ENCODE measurements at places on chromosomes 11 and 22.

GRCh38 chr11:17725174-17725573 is 5.8 kb downstream of the MYOD1 start:
- DNase-seq: no peak

DNA sequence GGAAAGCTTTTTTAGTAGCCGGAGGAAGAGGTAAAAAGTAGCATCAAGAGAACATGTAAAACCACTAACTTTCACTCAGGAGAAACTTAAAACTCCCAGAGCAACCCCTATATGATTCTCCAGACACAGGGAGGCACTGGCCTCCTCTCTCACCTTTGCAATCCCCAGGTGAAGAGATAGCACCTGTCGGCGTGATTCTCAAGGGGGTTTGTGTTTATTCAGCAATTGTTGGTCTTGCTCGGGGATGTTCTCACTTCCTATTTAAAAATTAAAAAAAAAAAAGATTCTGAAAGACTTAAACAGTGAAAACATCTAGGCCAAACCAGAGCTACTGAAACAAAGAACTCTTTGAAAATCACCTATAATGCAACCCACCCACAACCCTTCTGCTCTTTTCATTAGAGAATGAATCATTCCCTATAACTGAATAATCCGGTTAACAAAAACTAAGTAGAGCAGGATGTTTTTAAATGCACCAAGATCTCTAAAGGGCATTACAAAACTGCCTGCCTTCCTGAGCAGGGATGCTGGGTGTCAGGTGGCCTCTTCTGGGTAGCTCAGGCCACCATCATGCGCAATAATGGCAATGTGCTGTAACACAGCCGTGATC is 24.9 kb downstream of the DHCR7 start:
- no peak for DNase-seq

DNA sequence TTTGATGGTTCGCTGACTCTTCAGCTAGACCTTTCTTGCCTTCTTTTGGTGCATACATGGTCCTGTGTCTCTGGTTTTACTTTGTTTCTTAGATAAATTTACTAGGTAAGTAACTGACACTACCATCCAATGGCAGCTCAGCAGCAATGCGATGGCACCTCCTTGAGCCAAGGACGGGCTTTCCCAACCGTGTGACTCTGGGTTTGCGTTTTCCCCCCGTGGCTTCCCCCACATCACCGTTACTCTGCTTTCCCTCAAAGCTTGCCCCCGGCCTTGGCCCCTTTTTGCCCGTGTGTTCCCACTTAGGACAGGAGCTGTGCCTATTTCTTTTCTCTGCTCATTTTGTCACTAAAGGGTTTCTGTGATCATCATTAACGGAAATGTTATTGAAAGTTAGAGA is 41.5 kb downstream of the TBC1D22A start:
- no peak for DNase-seq

DNA sequence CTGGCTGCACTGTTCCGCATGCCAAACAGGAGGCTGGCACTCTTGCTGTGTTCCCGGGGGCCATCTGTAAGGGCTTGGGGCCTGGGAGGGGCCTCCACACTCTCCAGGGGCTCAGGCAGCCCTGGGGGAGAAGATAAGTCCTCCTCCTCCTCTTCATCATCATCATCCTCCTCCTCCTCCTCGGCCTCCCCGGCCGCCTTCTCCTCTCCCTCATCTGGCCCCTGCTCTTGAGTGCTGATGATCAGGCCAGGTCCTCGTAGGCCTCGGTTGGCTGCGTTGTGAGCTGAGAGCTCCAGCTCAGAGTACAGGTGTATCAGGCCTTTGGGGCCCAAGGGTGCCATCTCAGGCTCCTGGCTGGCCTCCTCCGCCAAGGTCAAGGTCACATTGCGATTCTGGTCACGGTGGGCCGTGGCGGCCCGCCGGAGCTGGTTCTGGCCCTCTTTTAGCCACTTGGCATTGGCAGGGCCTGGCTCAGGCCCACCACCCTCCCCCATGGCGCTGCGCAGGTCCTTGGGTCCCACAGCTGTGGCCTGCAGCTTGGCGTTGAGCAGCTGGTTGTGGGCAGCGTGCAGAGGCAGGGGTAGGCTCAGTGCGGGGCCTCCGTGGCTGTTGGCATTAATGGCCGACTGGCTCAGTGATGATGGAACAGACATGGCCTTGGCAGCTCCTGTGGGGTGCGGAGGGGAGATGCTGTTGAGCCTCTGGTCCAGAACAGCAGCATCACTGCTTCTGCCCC is 8.0 kb downstream of the APBB1 start:
- no peak for DNase-seq

DNA sequence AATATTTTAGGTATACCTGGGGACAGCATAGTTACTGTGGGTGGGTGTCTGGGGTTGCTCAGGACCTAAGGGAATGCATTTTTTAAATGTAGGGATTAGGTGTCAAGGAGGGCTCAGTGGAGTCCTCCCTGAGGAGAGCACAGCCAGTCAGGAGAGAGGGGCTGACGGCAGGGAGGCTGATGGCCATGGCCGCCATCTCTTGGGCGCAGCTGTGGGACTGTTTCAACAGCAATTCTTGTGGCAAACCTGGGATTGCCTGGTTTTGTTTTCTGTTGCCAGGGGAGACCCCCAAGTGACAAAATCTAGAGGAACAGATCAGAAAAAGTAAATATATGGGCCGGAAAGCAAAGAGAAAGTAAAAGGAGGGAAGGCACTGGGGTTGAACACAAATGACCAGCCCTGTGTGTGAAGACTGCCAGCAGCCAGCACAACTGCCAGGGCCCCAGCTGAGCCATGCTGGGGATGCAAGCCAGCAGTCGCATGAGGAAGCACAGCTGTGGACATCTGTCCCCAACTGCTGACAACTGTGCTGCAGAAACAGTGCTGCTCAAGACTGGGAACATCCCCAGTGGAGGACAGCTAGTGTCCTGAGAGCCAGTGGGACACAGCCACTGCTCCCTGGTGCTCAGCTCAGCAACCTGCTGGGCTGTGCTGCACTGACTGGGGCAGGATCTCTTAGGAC is 10.5 kb downstream of the MIF start:
- peak; percentile 41 for DNase-seq

DNA sequence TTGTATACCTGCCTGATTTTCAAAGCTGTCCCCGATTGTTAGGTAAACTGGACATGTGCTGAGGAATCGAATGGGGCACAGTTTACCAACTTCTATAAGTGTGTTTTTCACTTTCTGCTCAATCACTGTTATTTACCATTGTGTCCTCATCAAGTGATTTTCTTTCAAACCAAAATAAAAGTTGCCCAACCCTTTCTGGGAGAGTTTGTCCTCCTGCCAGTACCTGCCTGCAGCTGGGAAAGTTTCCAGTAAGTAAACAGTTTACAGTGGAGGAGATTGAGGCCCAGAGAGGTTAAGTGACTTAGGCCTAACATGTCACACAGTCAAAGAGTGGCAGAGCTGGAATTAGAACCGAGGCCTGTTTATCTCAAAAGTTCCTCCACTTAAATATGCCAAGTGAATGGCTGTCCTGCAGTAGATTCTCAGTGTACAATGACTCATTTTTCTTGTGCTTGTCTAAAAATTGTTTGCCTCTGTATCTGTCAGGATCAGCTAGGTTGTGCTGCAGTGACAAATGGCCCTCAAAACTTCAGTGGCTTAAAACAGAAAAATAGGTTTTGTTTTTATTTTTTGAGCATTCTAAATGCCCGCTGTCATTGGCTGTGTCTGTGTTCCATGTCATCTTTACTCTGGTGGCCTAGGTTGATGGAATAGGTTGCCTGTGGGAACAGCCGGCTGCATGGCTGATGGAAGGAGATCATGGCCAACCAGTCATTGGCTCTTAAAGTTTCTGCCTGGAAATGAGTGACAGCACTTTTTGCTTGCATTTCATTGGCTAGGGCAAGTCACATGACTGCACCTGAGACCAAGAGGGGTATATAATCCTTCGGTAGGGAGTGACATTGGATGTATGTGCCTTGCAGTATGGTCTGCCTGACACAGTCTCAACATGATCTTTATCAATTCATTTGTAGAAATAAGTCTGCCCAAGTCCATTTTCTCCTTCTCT is 61.8 kb upstream of the CRYBB3 start:
- no peak for DNase-seq

- no peak for DNase-seq
Observed at GRCh38 chr11:12600829-12601228, 73.4 kb upstream of the TEAD1 start.

GRCh38 chr11:110308071-110308470 is 11.7 kb upstream of the RDX start:
- DNase-seq: no peak

DNA sequence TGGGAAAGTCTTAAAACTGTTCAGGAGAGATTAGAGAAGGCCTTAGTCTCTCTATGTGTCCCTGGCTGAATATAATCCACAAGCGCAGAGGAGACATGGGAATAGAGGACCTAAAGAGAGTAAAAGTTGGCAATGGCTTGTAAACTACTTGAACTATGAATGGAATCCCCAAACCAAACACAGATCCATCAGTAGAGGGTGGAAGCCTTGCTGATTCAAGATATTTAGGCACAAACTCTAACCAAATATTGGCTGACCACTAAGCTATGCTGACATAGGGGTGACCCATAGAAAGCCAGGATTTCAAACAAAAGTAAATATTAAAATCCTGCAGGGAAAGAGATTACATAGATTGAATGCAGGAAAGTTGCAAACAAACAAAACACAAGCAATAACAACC is 439.2 kb downstream of the DLG2 start:
- no peak for DNase-seq

DNA sequence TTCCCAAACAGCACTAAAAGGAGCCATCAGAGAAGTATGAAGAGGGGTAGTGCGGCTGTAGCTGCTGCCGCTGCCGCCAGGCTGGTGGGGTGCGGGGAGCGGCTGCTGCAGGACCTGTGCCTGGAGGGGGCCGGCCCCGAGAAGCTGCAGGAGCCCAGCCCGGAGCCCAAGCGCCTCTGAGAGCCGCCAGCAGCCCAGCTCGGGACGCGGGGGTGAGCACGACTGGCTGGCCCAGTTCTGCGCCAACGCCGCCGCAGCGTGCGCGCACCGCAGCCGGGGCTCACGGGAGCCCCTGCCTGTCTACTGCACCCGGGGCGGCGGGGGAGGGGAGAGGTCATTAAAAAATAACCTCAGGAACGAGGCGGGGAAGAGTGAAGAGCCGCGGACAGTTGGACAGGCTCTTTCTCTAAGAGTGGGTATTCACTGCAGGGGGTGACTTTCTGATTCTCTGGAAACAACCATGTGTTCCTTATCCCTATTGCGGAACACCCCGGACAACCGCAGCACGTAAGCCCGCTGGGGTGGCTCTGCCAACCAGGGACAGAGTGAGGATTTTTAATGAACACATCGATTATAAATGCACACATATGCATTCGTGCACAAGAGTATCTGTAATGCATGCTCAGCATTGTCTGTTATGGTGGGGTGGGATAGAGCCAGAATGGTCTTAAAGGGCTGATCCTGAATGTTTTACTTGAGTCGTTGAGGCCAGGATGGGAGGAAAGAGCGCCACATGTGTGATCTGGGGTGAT is 453 bp downstream of the GAS2 start:
- DNase-seq: peak; percentile 60

DNA sequence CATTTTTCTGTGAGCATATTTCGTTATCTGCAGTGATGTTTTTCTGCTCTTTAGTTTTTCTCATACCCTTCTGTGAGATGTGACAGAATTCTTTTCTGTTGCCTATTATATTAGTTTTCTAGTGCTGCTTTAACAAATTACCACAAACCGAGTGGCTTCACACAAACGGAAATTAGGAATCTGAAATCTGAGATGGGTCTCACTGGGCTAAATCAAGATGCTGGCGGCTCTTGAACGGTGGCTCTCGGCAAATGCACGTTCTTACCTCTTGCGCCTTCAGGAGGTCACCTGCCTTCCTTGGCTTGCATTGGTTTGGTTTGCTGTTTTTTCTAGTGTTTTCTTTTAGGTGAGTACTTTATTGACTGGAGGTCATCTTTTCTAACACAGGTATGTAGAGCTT is 13.0 kb downstream of the ZBED4 start:
- no peak for DNase-seq

DNA sequence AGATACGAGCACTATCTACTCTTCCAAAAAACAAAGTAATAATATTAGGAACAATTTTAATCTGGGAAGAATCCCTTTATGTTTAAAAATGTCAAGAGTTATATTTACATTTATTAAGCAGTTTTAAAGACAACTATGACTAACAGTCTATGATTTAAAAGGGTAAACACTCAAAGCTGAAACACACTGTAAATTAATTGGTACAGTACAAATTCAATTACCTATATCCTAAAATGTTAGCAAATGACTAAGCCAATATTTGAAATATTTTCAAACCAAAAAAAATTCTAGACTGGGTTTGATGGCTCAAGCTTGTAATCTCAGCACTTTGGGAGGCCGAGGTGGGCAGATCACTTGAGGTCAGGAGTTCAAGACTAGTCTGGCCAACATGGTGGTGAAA is 36.0 kb upstream of the CHRNA10 start:
- no peak for DNase-seq

DNA sequence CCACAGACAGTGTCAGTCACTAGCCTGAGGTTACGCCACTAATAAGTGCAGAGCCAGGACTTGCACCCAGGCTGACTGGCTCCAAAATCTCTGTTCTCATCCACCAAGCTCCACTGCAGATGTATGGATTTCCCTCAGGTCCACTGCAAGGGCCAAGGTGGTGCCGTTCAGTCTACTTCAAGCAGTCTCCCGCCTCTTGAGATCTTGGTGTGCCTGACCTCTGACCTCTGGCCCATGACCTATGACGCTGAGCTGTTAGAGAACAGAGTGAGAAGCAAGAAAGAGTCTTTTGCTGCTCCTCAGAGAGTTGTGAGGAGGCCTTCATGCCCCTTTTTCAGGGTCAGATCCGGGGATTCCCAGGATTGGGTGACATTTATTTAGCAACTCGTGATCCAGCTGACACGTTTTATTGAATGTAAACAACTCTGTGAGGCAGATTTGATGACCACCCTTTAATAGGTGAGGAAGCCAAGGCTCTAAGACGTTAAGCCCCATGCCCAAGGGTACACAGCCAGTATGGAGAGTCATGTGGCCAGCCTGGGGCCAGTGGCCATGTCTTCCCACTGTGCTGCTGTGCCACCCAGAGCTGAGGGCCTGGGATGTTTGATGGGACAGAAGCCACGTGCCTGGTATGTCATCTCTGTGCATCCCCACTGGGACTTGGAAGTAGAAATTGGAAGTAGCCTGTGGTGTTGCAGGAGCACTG is 25.2 kb downstream of the DCPS start:
- no peak for DNase-seq

- no peak for DNase-seq
Observed at GRCh38 chr11:36141196-36141953, 147.8 kb downstream of the COMMD9 start.

All from left ventricle myocardium inferior (tissue), 1 donor.